ENCODE measurements at places on chromosomes 16 and 17.

GRCh38 chr17:74780443-74781238 is 4.5 kb upstream of the NAT9 start:
- no peak for DNase-seq
- no peaks in the 10 kb centered on the region for H3K36me3 ChIP-seq
- peaks cover 17% of the 10 kb centered on the region for H3K4me1 ChIP-seq
- no peak overlapping the region for H3K27ac ChIP-seq
- H3K27me3 ChIP-seq: no peaks in the 10 kb centered on the region
- H3K4me3 ChIP-seq: no peak overlapping the region

DNA sequence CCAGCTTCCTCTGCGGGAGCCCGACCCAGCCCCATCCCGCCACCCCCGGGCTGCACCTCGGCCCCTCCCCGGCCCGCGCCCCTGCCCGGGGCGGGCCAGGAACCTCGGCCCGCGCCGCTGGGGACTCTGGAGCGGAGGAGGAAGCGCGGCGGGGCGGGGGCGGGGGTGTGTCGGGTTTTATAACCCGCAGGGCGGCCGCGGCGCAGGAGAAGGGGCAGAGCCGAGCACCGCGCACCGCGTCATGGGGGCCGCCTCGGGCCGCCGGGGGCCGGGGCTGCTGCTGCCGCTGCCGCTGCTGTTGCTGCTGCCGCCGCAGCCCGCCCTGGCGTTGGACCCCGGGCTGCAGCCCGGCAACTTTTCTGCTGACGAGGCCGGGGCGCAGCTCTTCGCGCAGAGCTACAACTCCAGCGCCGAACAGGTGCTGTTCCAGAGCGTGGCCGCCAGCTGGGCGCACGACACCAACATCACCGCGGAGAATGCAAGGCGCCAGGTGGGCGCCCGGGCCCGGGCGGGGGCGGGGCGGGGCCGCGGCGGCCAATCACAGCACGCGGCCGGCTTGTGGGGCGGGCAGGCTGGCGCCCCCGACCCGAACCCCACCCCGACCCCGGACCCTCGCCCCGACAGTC is at the start of gene ACE:
Gene ACE (plus strand): TSS at position 208 of the 626 bp plus-strand sequence. CDS start 34 bp downstream, at position 242.
- peaks cover 5% of the 10 kb centered on the region for H3K4me1 ChIP-seq
- no peaks in the 10 kb centered on the region for H3K36me3 ChIP-seq
- peaks cover 2% of the 10 kb centered on the region for H3K27me3 ChIP-seq
- no peak for DNase-seq
- H3K4me3 ChIP-seq: peak within 1 kb of the TSS; percentile 57

DNA sequence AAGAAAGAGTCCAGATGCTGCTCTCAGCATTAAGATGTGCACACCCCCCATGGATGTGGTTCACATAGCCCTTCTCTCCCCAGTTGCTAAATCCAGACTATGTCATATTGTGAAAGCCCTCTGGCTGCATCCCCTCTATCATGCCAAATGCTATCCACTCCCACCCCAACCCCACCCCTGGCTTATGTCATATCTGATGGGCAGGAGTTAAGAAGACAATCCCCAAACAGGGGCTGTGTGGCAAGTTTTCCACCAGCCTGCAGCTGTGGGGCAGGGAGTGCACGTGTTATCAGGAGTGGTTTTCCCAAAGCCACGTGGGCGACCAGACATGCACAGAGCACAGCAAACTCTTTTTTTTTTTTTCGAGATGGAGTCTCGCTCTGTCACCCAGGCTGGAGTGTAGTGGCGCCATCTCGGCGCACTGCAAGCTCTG is 10.0 kb downstream of the FAM117A start:
- no peaks in the 10 kb centered on the region for H3K36me3 ChIP-seq
- no peaks in the 10 kb centered on the region for H3K4me1 ChIP-seq
- no peak overlapping the region for H3K27ac ChIP-seq
- H3K27me3 ChIP-seq: no peaks in the 10 kb centered on the region

GRCh38 chr17:82345151-82345976 is 11.8 kb upstream of the SECTM1 start:
- H3K36me3 ChIP-seq: no peaks in the 10 kb centered on the region
- no peak overlapping the region for H3K27ac ChIP-seq
- DNase-seq: no peak
- no peaks in the 10 kb centered on the region for H3K27me3 ChIP-seq

DNA sequence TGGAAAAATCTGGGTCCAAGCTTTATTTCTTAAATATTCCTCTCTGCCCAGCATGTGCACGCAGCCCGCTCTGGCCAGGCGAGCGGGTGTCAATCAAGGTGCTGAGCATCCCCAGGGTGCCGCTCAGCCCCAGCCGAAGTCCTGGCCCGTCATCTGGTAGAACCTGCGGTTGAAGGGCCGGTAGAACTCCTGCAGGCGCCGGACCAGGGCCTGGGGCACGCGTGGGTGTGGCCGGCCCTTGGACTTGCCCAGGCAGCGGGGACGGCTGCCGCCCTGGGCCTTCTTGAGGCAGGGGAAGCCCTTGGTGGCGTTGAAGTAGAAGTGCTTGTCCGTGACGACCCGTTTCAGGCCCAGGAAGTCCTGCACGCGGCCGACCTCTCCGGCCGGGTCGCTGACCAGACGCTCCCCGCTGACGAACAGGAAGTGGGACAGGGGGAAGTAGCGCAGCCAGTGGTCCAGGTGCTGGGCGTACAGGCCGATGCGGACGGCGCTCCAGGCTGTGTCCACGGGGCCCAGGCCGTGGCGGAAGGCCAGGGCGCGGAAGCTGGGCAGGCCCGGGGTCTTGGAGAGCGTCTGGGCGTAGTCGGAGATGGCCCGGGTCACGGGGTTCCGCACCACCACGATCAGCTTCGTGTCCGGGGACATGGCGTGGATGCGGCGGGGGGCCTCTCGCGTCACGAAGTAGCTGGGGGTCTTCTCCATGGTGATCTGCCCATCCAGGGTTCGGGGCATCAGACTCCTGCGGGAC is 6.6 kb downstream of the HS3ST6 start:
- no peak overlapping the region for H3K4me3 ChIP-seq
- H3K4me1 ChIP-seq: no peaks in the 10 kb centered on the region
- H3K36me3 ChIP-seq: no peaks in the 10 kb centered on the region

DNA sequence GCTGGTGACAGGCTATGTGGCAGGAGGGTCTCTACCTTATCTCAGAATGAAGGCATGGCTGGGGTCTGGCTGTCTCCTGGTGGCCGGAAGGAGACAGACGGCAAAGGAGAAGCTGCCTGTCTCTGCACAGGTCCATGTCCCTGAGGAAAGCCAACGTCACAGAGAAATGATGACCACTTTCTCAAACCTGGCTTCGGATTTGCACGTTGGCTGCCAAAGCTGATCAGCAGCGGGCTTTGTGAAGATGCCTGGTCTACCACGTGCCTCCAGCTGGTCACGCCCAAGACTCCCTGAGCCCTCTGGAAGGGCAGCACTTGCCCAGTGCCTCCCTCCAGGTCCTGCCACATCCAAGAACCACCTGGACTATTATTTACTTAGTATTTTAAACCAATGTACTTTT is 8.4 kb downstream of the DEXI start:
- no peaks in the 10 kb centered on the region for H3K36me3 ChIP-seq
- no peak overlapping the region for H3K4me3 ChIP-seq
- no peaks in the 10 kb centered on the region for H3K27me3 ChIP-seq
- no peak for DNase-seq
- peaks cover 80% of the 10 kb centered on the region for H3K4me1 ChIP-seq
- H3K27ac ChIP-seq: no peak overlapping the region

DNA sequence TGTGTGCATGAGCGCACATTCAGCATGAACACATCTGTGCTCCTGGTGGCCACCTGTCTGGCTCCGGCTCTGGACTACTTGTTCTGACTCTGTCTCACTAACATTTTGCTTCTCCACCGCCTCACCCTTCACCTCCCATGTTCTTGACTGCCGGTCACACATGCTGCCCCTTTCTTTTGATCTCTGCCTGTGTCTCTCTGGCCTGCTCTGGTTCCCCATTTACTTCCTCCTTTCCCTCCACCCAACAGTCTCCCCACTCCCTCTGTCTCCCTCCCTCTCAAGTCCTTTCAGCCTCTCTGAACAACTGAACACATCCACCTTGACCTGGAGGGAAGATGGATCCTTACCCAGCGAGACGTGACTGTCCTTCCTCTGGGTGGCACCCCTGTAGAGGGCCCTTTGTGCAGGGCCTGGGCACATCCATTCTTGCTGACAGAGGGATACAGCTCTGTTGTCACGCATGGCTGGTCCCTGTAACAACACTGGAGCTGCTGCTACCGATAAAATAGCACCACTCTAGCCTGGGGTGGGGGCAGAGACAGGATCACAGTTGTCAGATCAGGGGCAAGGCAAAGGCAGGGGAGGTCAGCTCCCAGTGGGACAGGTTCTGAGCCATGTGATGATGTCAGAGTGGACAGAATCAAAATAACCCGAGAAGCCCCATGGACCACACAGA is 11.0 kb downstream of the ZSCAN32 start:
- peak overlapping the region; percentile 49 for H3K4me3 ChIP-seq
- H3K27ac ChIP-seq: no peak overlapping the region
- peaks cover 70% of the 10 kb centered on the region for H3K36me3 ChIP-seq
- no peaks in the 10 kb centered on the region for H3K4me1 ChIP-seq
- DNase-seq: no peak

GRCh38 chr16:23974223-23974622 is 138.4 kb downstream of the PRKCB start:
- H3K4me3 ChIP-seq: no peak overlapping the region
- peaks cover 3% of the 10 kb centered on the region for H3K27me3 ChIP-seq

DNA sequence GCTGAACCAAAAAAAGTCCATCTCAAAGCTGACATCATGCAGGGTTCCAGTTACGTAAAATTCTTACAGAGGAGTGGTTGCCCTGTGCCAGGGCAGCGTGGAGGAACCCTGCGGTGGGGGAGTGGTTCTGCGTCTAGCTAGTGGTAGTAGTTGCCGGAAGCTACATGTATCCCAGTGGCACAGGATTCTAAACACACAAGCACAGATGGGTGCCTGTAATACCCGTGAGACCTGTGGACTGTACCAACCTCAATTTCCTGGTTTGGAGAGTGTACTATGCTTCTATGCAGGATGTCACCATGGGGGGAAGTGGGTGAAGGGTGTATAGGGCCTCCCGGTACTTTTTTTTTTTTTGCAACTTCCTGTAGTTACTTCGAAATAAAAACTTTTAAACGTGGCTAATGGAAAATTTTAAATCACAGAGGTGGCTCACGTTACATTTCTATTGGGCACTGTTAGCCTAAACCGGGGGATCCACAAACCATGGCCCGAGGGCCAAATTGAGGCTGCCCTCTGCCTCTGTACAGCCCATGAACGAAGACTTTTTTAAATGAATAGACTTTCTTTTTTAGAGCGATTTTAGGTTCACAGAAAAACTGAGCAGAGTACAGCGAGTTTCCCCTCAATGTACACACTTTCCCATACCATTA is 38.5 kb downstream of the TBC1D16 start:
- peak overlapping the region; percentile 14 for H3K27ac ChIP-seq
- H3K36me3 ChIP-seq: no peaks in the 10 kb centered on the region
- no peak overlapping the region for H3K4me3 ChIP-seq

GRCh38 chr16:79158337-79158736 is 442.2 kb downstream of the MAF start:
- no peak overlapping the region for H3K4me3 ChIP-seq
- no peaks in the 10 kb centered on the region for H3K36me3 ChIP-seq
- no peak for DNase-seq
- H3K27ac ChIP-seq: no peak overlapping the region
- no peaks in the 10 kb centered on the region for H3K4me1 ChIP-seq

GRCh38 chr17:48671697-48672171 is 45.6 kb upstream of the HOXB9 start:
- H3K27ac ChIP-seq: no peak overlapping the region
- H3K4me1 ChIP-seq: peaks cover 6% of the 10 kb centered on the region
- DNase-seq: peak; percentile 80
- H3K4me3 ChIP-seq: no peak overlapping the region
- no peaks in the 10 kb centered on the region for H3K36me3 ChIP-seq

DNA sequence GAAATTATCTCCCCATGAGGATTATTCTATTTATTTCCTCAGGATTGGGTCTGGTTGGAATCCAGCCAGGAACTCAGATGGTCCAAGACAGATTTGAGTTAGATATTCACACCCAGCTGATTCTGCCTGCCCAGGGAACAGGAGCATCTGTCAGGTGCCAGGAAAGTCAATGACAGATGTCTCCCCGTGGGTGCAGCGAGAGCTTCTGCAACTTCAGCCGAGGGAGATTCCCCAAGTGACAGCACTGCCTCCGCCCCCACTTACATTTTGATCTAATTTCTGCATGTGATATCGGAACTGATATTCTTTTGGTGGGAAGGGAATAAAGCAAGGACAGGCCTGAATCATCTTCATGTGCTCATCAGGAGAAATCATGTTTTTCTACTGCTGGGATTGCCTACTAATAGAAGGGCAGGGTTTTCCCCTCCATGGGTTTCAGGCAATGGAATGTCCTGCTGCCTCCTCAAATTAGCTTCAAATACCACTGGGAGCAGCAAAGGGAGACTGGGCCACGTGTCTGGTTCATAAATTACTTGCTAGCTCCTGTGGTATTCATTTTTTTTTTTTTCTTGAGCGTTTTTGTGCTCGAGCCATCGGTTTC is 15.7 kb upstream of the DHX8 start:
- no peak overlapping the region for H3K27ac ChIP-seq
- H3K36me3 ChIP-seq: no peaks in the 10 kb centered on the region

DNA sequence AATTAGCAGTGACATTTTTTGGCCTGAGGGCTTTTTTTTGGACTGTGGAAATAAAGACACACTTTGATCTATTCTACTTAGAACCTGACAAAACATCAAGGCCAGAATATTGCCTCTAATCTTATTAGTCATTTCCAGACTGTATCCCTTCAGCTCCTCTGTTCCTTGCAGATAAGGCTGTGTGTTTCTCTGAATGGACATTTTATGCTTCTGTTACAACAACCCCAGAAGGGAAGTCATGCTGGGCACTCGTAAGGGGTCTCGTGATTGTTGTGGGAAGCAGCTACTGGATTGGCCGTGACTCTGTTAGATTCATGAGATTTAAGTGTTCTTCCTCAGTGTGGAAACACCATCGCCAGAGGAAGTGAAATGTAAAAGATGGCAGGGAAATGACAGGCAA is 31.6 kb upstream of the HS3ST2 start:
- no peaks in the 10 kb centered on the region for H3K36me3 ChIP-seq
- no peaks in the 10 kb centered on the region for H3K4me1 ChIP-seq
- no peak overlapping the region for H3K4me3 ChIP-seq
- DNase-seq: no peak
- no peaks in the 10 kb centered on the region for H3K27me3 ChIP-seq
- no peak overlapping the region for H3K27ac ChIP-seq

DNA sequence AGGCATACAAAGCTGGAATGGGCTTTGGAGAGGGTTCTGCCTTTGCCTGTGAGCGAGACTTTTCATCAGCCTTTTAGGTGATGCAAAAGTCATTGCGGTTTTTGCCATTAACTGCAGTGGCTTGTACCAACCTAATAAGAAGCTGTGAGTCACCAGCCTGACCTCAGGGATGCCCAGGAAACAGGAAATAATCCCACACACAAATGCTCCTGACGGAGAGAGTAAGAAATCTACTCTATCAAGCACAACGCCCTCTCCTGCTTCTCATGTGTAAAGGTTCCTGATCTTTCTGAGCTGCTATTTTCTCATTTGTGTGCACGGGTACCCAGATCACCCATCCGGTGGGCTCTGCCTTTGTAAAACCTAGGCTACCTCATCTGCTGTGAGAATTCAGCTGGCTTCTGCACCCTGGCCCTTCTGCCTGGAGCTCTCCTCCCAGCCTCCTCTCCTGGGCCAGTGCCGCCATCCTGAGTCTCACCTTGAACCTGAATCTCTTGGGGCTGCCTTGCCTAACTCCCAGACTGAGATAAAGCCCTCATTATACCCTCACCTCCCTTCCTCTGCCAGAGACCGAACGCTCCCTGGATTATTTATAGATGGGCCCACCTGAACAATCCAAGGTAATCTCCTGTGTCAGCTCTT is 299.7 kb downstream of the C16orf95 start:
- no peak for DNase-seq
- H3K36me3 ChIP-seq: no peaks in the 10 kb centered on the region
- no peak overlapping the region for H3K27ac ChIP-seq
